Left ventricle myocardium superior (tissue), 1 donor: ENCODE measurements at places on chromosomes 11 and 22. TPM values are rescaled to one million over a fixed set of nuclear protein-coding genes. Genes with fewer than 3 reads are reported as not detected.

DNA sequence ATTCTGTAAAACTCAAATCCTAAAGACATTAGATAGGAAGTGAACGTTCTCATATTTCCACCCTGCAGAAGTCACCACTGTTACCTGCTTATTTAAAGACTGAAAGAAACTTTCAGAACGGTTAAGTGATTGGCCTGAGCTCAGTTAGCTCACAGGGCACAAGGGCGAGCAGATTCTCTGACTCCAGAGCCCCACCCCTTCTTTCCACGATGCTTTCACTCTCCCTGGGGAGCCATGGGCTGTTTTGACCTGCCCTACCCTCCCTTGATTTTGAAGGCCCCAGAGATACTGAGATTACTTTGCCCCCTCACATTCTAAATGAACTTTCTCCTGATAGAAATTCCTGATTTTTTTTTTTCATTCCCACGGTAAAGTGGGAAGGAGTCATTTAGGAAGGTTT lies 33.9 kb downstream of the ARHGAP1 start:
- DNase-seq, result no peak

GRCh38 chr11:59756558-59756840 lies 1.3 kb downstream of the STX3 start:
- DNase-seq, result no peak

DNA sequence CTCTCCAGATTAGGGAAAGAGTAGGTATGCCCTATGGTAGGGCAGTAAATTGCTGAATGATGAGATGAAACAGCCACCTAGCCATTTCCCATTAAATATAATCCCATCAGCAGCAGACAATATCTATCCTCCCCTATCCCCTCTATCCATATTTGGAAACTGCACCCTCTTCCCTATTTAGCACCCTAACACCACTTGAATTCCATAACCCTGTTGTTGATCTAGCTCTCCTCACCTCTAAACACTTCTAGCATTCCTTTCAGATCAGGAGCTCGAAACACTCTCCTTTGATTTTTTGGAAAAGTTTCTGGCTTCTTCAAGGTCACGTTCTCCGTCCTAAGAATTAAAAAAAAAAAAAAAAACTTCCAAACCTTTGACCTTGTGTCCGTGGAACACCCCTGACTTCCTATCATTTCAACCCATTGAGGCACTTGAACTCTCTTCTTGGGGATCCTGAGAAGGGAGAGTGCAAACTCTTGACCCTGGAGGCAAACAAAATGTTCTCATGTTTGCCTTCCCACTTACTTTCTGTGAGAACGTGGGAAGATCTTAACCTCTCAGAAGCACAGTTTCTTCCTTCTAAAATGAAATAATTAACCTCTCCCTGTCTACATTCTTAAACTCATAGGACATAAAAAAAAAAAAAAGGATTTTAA lies 19.0 kb downstream of the TRIM5 start:
- no peak for DNase-seq

GRCh38 chr11:134045799-134046635 lies 22.9 kb upstream of the JAM3 start:
- peak; percentile 69 for DNase-seq

DNA sequence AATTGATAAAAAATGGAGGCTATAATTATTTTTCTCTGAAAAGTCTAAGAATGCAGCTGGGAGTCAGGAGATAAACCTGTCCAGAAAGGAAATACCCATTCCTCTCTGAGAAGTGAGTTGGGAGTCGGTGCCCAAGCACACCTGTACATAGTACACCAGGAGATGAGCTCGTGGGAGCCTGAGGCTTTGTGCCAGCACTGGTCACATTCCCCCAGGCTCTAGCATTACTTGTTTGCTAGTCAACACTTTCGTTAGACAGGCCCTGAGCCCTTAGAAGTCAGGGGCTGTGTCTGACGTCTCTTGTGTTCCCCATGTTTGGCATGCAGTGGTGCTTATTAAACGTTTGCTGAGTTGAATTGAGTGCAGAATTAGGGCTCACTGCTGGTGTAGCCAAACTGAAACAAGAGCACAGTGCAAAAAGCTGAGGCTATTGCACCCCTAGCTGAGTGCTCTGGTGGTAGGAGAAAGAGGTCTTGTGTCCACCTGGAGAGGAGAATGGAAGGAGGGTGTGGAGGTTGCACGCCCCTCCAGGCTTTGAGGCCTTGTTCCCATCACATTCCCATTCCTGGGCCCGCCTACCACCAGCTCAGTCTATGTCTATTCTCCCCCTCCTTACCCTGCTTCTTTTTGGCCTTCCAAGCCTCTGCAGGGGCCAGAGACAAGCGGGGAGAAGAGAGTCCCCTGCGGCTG lies 6.8 kb downstream of the ROBO4 start:
- no peak for DNase-seq

- no peak for DNase-seq
Measured at GRCh38 chr22:38259370-38259769, 13.4 kb downstream of the TMEM184B start.

DNA sequence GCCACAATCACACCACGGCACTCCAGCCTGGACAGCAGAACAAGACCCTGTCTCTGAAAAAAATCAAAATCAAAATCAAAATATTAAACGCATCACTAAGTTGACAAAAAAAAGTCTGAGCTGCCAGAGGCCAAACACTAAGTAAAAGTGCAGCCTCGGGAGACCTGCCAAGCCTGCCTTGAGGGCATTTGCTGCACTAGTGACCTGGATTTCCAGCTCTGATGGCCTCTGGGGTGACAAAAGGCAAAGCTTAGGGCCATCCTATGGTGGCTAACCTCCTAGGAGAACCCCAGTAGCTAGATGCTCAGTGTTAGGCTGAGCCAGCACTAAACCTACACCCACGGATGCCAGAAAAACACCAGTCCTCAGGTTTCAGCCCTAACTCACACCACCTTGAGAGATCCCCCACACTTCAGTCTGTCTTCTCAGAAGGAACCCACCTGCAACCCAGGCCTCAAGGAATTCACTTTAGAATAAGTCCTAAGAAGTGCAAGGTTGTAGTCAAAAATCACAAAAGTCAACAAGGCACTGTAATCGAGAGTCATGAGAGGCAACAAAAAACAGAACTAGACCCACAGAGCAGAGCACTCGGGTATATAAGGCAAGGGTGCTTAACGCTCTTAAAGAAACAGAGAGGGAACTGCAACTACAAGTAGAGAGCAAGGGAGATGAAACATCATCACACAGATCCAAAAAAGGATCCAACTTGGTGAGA lies 28.6 kb downstream of the GNB1L start:
- DNase-seq, result no peak

DNA sequence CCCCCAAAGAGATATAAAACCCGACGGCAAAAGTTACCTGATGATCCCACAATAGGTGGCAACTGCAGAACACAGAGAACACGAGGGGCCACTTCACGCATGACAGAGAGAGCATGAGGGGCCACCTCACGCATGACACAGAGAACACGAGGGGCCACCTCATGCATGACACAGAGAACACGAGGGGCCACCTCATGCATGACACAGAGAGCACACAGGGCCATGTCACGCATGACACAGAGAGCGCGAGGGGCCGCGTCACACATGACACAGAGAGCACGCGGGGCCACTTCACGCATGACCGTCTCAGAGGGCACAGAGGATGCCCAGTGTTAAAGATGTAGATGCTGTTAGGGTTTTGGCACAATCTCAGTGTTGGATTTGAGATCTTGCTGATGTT lies 1359.5 kb downstream of the TBC1D22A start:
- DNase-seq, result no peak

DNA sequence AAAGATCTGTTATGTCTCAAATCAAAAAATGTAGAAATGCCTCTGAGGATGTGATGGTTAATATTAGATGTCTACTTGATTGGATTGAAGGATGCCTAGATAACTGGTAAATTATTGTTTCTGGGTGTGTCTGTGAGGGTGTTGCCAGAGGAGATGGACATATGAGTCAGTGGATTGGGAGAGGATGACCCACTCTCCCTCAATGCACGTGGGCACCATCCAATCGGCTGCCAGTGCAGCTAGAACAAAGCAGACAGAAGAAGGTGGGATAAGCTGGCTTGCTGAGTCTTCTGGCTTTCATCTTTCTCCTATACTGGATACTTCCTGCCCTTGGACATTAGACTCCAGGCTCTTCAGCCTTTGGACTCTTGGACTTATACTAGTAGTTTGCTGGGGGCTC lies 430.3 kb downstream of the SOX6 start:
- no peak for DNase-seq

Gene SLC22A25
- total RNA-seq, result not detected

Gene RBM4B
- 13.1 TPM for total RNA-seq

Gene KCNJ11
- total RNA-seq, result 29.2 TPM

Gene OR2AG2
- total RNA-seq, result not detected

Gene MS4A6E
- not detected for total RNA-seq
